ENCODE measurements at places on chromosomes 2 and 18.

DNA sequence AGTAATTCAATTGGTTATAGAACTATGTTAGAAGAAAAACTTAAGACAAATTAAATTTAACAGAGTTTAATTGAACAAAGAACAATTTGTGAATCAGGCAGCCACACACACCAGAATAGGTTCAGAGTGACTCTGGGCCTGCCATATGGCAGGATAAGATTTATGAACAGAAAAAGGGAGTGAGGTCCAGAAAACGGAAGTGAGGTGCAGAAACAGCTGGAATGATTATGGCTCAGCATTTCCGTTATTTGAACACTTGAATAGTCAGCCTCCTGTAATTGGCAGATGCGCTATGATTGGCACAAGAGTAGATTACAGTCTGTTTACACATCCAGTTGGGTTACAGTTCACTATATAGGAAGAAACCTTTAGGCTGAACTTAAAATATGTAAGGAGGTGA is 99.0 kb downstream of the MBD2 start:
- DNase-seq, result no peak

- no peak for DNase-seq
These were observed 47.9 kb upstream of the KCNF1 start for GRCh38 chr2:10863837-10864236.

- DNase-seq, result no peak
These were observed 55.3 kb upstream of the CSRNP3 start for GRCh38 chr2:165414187-165414586.

- no peak for DNase-seq
These were observed 1010.9 kb upstream of the NXPH2 start for GRCh38 chr2:139790807-139791752.

- DNase-seq, result no peak
These were observed 227.5 kb downstream of the LDLRAD4 start for GRCh38 chr18:13446024-13446423.

- DNase-seq, result no peak
These were observed 8.0 kb downstream of the SP100 start for GRCh38 chr2:230423851-230424458.

GRCh38 chr2:211833582-211834279 is 704.9 kb downstream of the ERBB4 start:
- DNase-seq, result no peak

DNA sequence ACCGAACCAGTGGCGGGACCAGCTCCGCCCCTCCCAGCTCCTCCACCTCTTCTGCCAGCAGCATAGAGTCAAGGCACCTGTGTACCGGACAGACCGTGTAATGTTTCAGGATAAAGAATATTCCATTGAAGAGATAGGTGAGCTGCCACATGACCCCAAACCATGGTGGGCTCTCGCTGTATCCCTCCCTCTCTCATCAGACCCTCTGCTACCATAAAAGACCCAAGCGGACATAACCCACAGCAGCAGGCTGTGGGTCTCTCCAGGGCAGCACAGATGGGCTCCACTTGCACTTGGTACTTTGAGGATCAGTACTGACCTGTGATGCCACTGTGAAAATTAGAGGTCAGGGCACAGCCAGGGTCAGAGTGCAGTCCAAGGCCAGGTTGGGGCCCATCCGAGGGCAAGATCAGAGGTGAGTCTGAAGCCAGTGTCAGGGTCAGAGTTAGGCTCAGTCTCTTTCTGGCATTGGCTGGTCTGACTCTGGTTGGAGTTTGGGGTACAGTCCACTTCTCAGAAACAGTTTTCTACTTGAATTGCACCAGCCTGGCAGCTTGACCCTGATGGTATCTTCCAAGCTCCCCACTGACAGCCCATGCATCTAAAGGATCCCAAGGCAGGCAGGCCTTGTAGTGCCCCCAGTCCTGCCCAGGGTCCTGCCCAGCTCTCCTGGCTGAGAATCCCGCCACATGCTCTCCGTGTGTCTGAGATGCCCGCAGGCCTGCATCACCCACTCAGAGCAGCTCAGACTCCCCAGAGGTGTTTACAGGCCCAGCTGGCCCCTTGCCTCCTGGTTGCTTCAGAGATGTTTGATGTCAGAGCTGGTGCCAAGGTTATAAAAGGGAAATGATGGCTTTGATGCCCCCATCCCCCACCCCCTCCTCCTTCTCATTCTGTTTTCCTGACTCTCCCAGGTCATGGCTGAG is 212.1 kb downstream of the DYSF start:
- DNase-seq, result no peak

DNA sequence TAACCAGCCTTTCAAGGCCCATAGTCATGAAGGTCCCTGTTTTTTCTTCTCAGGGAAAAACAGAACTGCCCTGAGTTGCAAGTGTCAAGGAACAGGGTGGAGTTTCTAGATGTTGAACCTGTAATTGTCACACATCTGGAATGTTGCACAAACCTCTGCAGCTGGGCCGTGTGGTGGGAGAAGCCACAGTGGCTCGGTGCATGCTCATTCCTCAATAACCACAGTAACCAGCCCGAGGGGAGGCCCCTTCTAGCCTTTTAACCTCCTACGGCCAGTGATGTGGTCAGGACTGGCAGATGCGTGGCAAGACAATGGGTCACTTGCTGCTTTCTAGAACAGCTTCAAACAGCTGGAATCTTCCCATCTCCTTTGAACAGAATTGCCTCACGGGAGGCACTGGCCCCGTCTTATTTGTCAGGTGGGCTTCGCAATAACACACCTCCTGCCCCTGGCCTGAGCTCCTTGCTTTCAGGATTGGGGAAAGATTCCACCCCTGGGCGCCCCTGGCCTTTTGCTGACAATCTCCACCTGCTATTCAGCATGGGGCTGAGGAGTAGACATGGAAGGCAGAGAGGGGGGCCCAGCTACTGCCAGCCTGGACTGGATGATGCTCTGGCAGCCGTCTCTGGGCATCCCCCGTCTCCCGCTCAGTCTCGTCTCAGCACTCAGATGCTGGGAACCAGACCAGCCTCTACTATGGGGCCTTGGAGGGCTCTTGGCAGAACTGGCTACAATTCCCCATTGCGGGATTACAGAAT is 102.9 kb downstream of the KLHL29 start:
- DNase-seq, result no peak

DNA sequence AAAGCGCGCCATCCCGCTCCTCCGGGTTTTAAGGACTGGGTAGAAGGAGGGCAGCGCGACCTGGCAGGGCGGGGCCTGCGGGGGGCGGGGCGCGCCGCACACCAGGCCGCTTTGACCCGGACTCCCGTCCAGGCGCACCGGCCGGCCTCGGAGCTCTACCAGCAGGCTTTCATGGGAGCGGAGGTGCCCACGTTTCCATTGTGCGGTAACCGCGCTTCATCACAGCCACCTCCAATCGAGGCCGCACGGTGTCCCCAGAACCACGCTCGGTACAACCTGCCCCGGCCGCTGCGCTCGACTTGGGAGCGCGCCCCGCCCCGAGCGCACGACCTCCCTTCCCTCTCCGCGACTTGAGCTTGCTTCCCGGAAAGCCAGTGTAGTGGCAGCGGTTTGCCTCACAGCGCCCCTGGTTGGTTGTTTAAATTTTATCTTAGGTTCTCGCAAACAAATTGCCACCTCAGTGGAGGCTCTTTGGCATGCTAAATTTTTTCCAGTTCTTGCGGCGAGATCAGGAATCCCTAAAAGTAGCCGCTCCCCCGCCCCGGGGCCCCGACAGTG is 280 bp upstream of the CYP1B1 start:
- DNase-seq, result no peak

DNA sequence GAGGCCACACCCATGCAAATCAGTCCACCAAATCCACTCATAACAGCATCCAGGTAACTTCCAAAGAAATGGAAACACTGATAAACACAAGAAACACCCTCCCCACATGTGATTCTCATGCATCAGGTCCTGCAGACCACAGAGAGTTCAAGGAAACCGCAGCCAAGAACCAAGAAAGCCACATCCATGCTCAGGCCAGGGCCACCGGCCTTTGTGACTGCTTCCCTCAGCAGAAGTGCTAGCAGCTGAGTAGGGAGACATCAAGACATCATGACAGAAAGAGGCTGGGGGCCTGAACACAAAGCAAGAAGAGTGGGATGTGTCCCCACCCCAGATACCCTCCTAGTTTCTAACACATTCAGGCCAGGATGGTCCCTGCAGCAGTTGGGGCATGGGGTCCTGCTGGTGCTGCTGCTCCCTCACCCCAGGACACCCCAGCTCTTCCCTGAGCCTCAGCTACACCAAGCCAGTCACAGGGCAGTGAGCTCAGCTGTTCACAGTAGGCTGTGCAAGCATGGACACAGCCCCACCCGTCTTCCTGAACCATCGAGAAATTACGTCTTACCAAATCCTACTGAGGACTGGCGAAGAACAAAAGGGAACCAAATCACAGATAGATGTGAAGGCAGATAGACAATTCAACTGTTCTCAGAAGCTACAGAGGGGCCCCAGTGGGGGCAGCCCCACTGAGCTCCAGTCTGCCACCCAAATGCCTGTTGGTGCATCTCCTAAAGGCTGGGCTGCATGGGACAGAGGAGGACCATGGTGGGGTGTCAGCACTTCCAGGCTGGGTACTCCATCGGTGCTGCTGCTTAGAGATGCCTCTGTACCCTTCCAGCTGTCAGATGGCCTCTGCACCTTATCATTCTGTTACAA is 60.9 kb downstream of the HDAC4 start:
- DNase-seq, result no peak

DNA sequence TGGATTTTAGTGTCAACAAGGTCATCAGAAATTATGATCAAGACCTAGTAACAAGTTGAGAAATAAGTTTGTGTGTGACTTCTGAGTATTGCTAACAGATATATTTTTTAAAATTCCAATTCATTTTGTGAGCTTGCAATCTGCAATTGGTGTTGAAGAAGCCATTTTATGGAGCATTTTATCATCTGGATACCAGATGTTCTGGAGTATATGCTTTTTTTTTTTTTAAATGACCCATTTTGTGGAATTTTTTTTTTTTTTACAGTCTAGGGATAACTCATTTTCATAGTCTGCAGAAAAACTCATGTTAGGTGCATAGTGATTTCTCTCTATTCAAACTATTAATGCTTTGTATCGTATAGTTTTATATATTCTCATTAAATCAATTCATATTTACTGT is 12.6 kb downstream of the QPCT start:
- no peak for DNase-seq

DNA sequence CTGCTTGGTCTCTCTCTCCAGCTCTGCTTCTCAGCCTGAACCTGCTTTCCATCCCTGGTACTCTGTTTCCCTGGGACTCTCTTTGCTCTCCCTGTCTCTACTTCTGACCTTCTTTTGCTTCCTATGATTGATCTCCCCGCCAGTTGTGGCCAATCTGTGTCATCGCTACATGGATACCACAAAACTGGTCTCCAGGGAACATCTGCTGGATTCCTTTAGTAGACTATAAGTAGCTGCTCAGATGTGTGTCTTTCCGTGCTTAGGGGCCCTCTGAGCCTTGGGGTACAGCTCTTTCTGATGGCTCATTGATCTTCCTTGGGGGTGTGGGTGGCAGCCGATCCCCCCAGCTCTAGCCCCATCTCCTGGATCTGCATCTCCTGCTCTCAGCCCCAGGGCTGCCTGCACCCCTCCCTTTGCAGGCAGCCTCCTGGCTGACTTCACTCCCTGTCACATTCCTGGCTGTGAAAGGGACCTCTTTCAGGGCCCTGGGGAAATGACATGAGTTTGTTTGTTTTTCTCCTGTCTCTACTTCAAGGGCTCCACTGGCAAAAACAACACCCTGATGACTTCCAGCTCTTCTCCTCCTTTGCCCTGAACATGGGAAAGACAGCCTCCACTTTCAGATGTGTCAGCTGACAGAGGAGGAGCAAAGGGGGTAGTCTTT is 333.7 kb downstream of the CYP26B1 start:
- DNase-seq, result no peak

DNA sequence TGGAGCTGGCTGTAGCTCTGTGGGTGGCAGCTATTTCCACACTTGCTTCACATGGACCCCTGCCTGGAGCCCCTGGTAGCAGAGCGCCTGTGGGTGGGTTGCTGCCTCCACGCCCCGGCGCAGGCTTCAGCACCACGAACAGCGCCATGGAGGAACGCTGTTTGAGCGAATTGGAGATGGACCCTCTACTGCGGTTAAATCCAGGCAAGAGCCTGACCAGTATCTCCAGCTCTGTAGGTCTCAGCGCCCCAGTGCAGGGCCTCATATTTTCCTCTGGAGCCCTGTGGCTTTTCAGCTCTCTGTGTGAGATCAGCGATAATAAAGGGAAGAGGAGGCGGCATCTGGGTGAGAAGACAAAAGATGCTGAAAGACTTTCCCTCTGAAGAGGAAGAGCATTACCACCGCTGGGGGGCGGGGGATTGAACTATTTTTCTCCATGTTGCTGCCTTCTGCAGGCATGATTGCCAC is 12.0 kb downstream of the ONECUT2 start:
- DNase-seq, result no peak

GRCh38 chr2:129646107-129646506 is 333.4 kb upstream of the RAB6C start:
- DNase-seq, result no peak

- no peak for DNase-seq
These were observed 164.0 kb downstream of the MYO3B start for GRCh38 chr2:170341684-170342623.

DNA sequence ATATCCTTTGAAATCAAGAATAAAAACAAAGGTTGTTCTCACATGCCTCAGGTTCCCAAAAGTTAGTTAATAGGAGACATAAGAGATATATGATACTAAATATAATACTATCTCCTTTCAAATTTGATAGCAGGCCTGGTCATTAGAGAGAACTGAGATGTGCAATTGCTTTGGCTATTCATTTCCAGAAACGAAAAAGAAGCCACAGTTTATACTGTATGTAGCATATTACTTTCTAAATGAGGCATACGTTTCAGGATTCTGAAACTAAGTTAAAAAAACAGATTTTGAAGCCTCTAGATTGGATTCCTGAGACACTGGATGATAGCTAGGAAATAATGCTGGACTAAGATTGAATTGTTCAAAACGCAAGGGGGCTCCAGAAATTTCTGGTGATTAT is 7.1 kb downstream of the PPP1R1C start:
- DNase-seq, result no peak

GRCh38 chr2:100196786-100197494 is 54.5 kb upstream of the AFF3 start:
- no peak for DNase-seq

GRCh38 chr2:237601453-237602116 is 11.1 kb upstream of the RAB17 start:
- no peak for DNase-seq

- no peak for DNase-seq
These were observed 901.6 kb downstream of the EPHA4 start for GRCh38 chr2:220670511-220670910.

DNA sequence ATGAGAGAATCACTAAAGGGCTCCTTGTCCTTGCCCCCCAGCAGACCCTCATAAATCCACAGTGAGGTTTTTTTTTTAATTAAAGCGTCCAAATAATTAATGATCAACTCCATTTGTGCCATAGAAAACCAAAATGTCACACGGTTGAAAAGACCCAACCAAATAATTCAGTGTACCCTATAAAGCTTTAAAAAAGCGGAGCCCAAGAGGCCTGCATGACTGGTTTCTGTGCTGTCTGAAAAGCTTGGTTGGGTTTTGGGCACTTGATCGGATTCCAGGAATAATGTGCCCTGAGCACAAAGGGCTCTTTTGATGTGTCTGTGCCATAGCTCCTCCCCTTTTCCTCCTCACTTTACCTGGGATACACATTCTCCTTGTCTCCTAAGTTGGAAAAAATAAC is 523.2 kb downstream of the TNS1 start:
- DNase-seq, result no peak

- DNase-seq, result peak; percentile 15
These were observed at the start of gene ADAM23 for GRCh38 chr2:206442833-206443734. Gene ADAM23 (plus strand): TSS chr2:206443532. CDS start chr2:206443867, 335 bp downstream.

- no peak for DNase-seq
These were observed 197.5 kb upstream of the COPS8 start for GRCh38 chr2:236887953-236888793.

- DNase-seq, result no peak
These were observed 23.2 kb upstream of the FIGN start for GRCh38 chr2:163759013-163759412.

GRCh38 chr2:226837334-226837733 is 1.5 kb downstream of the RHBDD1 start:
- DNase-seq, result no peak

Measured in T follicular helper cell (primary cell).